Tibial nerve (tissue), 4 donors: ENCODE measurements at places on chromosomes 12 and 14.

- no peaks in the 10 kb centered on the region for H3K4me1 ChIP-seq
- H3K36me3 ChIP-seq, result no peaks in the 10 kb centered on the region
- peak; percentile 44 for DNase-seq
- no peaks in the 10 kb centered on the region for H3K27me3 ChIP-seq
- peak overlapping the region; percentile 56 for H3K27ac ChIP-seq
- no peak overlapping the region for H3K4me3 ChIP-seq
Measured at GRCh38 chr12:105451211-105451610, 120.7 kb downstream of the C12orf75 start.

DNA sequence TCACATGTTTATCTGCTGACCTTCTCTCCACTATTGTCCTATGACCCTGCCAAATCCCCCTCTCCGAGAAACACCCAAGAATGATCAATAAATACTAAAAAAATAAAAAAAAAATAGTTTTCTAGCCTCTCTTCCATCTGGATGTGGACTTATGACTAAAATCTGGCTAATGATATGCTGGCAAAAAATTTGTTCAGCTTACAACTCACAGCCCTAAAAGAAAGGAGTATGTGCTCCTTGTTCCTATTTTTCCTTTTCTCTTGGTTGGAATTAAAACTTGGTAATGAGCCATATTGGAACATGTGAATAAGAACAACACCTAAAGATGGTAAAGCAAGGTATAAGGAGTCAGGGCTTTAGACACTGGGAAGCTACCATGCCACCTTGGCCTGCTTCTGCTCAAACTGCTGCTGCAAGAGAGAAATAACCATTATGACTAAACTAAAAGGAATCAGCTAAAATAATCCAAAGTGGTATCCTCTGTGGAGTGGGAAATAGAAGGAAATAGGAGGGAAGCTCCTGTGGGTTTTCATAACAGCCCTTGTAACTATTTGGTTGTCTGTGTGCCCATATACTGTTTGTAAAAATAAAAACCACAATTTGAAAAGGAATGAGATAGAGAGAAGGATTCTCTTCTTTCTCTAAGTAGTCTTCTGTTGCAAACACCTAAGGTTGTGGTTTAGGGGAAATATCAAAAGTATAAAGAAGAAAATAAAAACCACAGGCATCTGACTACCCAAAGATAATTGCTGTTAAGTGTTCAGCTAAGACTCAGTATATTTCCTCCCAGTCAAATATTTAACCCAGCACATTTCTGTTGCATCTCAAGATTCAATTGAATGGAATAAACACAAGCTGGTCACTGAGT is 53.8 kb downstream of the SDR9C7 start:
- DNase-seq, result no peak
- no peak overlapping the region for H3K27ac ChIP-seq
- H3K36me3 ChIP-seq, result no peaks in the 10 kb centered on the region
- no peaks in the 10 kb centered on the region for H3K4me1 ChIP-seq
- no peak overlapping the region for H3K4me3 ChIP-seq

GRCh38 chr12:6606331-6607131 is 648 bp downstream of the CHD4 start:
- peak; percentile 43 for DNase-seq
- H3K27ac ChIP-seq, result peak overlapping the region; percentile 96
- H3K4me3 ChIP-seq, result peak overlapping the region; percentile 89
- peaks cover 56% of the 10 kb centered on the region for H3K4me1 ChIP-seq
- H3K36me3 ChIP-seq, result peaks cover 10% of the 10 kb centered on the region

DNA sequence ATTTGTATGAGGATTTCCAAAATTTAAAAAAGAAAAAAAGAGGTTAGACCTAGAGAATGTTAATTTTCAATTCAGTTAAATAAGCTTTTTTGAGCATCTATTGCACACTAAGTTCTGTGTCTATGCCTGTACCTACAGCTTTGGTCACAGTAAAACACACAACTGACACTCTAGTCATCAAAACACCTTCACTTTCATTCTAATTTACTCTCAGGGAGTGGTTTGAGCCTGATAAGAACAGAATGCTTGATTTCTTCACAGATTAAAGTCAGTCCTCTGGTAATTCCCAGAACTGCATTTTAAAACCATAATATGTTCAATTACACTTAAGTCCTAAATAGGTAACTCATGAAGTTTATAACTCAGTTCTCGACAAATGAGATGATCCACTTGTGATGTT is 9.2 kb downstream of the SLC5A8 start:
- no peak overlapping the region for H3K4me3 ChIP-seq
- no peaks in the 10 kb centered on the region for H3K4me1 ChIP-seq
- H3K27ac ChIP-seq, result no peak overlapping the region
- DNase-seq, result no peak

DNA sequence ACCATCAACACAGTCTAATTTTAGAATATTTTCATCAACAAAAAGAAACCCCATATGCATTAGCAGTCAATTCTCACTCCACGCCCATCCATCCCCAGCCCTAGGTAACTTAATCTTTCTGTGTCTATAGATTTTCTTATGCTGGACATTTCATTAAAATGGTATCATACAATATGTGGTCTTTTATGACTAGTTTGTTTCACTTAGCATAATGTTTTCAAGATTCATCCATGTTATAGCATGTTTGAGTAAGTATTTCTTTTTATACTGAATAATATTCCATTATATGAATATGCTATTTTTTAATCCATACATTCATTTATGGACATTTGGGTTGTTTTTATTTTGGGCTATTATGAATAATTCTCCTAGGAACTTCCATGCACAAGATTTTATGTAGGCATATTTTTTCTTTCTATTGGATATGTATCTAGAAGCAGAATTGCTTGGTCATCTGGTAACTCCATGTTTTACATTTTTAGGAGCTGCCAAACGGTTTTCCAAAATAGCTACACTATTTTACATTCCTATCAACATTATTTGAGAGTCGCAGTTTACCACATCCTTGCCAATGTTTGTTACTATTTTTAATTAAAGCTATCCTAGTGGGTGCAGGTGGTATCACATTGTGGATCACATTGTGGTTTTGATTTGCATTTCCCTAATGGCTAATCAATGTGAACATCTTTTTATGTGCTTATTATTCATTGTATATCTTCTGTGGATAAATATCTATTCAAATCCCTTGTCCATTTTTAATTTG is 49.0 kb downstream of the RERG start:
- H3K36me3 ChIP-seq, result no peaks in the 10 kb centered on the region
- DNase-seq, result no peak
- H3K4me3 ChIP-seq, result no peak overlapping the region

DNA sequence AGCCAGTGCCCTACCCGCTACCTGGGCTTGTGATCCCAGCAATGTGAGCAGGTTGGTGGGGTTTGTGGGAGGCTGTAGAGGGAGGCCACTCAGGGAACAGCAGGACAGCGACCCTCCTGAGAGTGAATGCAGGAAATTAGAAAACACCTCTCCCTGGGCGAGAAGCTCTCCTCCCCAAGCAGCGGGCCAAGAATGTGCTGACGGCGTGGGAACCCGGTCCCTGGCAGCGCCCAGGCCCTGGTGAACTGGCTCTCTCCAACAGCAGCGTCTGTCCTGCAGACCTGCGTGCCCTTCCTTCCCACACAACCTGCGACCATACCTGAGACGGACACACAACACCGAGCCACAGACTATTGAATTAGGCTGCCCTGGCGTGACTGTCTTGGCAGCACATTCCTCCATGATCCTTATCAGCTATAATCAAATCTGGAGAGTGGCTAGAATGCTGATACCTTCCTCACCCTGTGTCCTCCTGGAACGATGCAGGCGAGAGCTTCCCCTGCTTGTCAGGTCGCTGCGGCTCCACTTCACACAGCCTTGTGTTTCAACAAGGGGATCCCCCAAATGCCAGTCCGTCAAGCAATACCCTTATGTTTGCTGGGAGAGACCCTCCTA is 114.8 kb upstream of the GSC start:
- H3K27ac ChIP-seq, result no peak overlapping the region
- no peaks in the 10 kb centered on the region for H3K4me1 ChIP-seq
- DNase-seq, result no peak
- H3K27me3 ChIP-seq, result no peaks in the 10 kb centered on the region
- H3K36me3 ChIP-seq, result no peaks in the 10 kb centered on the region
- H3K4me3 ChIP-seq, result no peak overlapping the region

DNA sequence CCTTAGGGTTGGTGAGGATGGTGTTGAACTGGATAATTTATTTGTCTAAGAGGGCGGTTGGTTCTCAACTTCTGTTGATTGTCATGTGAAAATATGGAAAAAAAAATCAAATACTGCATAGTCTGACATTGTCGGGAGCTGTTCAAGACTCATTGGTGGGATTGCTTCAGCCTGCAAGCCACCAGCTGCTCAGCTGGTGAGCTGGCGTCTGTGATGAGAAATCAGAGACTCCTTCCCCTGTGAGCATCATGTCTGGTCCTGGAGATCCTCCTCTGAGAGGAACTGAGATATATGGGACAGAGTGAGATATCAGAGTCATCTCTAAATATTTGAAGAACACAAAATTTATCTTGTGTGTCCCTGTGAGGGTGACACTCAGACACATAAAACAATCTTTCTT is 49.9 kb downstream of the TRIM9 start:
- DNase-seq, result no peak
- H3K4me3 ChIP-seq, result no peak overlapping the region
- no peaks in the 10 kb centered on the region for H3K36me3 ChIP-seq

DNA sequence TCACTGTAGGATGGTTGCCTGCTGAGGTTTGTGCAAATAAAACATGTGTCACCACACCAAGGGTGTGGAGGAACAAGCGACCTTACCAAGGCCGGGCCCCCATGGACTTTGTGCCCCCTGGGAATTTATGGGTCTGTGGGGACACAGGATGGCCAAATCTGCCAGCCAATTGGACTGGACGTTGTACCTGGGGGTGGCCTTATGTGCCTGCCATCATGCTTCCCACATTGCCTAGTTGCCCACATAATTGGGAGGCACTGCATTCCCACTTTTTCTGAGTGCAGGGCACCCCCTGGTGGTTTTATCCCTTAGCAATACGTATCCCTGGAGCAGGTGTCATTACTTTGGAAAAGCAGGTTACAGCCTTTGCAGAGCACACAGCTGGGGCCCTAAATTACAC is 92.6 kb upstream of the TMPO start:
- H3K27ac ChIP-seq, result no peak overlapping the region
- no peaks in the 10 kb centered on the region for H3K27me3 ChIP-seq
- no peaks in the 10 kb centered on the region for H3K4me1 ChIP-seq

GRCh38 chr14:92185559-92185958 is 63.8 kb downstream of the CPSF2 start:
- H3K4me3 ChIP-seq, result no peak overlapping the region
- H3K4me1 ChIP-seq, result no peaks in the 10 kb centered on the region
- no peaks in the 10 kb centered on the region for H3K27me3 ChIP-seq

DNA sequence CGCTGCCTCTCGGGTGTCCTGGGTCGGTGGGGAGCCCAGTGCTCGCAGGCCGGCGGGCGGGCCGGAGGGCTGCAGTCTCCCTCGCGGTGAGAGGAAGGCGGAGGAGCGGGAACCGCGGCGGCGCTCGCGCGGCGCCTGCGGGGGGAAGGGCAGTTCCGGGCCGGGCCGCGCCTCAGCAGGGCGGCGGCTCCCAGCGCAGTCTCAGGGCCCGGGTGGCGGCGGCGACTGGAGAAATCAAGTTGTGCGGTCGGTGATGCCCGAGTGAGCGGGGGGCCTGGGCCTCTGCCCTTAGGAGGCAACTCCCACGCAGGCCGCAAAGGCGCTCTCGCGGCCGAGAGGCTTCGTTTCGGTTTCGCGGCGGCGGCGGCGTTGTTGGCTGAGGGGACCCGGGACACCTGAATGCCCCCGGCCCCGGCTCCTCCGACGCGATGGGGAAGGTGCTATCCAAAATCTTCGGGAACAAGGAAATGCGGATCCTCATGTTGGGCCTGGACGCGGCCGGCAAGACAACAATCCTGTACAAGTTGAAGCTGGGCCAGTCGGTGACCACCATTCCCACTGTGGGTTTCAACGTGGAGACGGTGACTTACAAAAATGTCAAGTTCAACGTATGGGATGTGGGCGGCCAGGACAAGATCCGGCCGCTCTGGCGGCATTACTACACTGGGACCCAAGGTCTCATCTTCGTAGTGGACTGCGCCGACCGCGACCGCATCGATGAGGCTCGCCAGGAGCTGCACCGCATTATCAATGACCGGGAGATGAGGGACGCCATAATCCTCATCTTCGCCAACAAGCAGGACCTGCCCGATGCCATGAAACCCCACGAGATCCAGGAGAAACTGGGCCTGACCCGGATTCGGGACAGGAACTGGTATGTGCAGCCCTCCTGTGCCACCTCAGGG is 679 bp downstream of the ARF6 start:
- peak overlapping the region; percentile 100 for H3K4me3 ChIP-seq
- H3K4me1 ChIP-seq, result peaks cover 54% of the 10 kb centered on the region
- no peaks in the 10 kb centered on the region for H3K36me3 ChIP-seq
- H3K27me3 ChIP-seq, result no peaks in the 10 kb centered on the region
- DNase-seq, result peak; percentile 30

GRCh38 chr12:13691598-13691997 is 289.8 kb downstream of the GRIN2B start:
- H3K4me1 ChIP-seq, result no peaks in the 10 kb centered on the region
- H3K4me3 ChIP-seq, result no peak overlapping the region
- no peaks in the 10 kb centered on the region for H3K27me3 ChIP-seq
- DNase-seq, result no peak
- no peaks in the 10 kb centered on the region for H3K36me3 ChIP-seq

GRCh38 chr14:50784683-50785456 is 46.1 kb downstream of the NIN start:
- H3K4me1 ChIP-seq, result peaks cover 15% of the 10 kb centered on the region
- H3K36me3 ChIP-seq, result peaks cover 16% of the 10 kb centered on the region
- no peak overlapping the region for H3K27ac ChIP-seq
- no peaks in the 10 kb centered on the region for H3K27me3 ChIP-seq
- DNase-seq, result no peak

GRCh38 chr14:54756656-54757392 is 145.8 kb downstream of the GCH1 start:
- H3K4me1 ChIP-seq, result no peaks in the 10 kb centered on the region
- H3K36me3 ChIP-seq, result no peaks in the 10 kb centered on the region
- no peaks in the 10 kb centered on the region for H3K27me3 ChIP-seq
- no peak for DNase-seq
- H3K27ac ChIP-seq, result no peak overlapping the region

GRCh38 chr12:120598674-120599463 is 17.7 kb upstream of the POP5 start:
- no peak overlapping the region for H3K27ac ChIP-seq
- no peak overlapping the region for H3K4me3 ChIP-seq
- H3K4me1 ChIP-seq, result no peaks in the 10 kb centered on the region
- no peak for DNase-seq
